ENCODE measurements at places on chromosomes 7 and 10.

DNA sequence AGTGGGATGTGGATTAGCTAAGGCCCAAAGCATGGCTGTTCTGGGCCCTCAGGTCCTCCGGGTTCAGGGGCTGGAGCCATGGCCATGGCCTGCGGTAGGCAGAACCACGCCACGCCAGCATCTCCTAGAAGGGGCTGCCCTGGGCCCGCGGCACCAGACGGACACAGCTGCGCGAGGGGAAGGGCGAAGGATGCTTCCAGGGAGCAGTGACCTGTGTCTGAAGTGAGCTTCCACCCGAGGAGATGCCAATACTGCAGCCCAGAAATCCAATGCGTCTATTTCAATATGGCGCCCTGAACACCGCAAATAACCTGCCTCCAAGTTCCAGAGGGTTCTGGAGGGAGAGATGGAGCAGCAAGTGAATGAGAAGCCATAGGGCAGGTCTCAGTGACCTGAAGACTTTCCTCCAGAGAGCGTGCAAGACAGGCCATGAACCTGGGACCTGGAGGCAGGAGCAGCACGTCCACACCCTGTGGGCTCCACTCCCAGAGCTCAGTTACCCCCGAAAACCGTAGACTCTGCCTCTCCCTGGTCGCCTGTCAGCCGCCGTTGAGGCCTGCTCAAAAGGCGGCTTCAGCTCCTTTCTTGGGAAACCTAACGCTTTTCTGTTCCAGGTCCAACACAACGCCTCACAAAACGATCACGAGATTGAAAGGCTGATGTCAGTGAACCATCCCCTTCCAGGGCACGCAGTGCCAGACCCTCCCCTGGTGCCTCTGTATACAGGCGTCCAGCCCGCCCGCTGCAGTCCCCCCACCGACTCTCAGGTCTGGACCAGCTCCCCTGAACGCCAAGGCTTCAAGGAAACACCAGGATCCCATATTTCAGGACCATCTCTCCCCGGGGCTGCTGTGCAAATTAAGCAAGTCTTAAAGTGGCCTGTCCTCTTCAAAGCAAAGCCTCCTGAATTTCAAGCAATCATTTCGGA, 37.4 kb downstream of the AMZ1 start:
- no peaks in the 10 kb centered on the region for H3K27me3 ChIP-seq
- H3K27ac ChIP-seq, result no peak overlapping the region
- H3K4me1 ChIP-seq, result peaks cover 34% of the 10 kb centered on the region

DNA sequence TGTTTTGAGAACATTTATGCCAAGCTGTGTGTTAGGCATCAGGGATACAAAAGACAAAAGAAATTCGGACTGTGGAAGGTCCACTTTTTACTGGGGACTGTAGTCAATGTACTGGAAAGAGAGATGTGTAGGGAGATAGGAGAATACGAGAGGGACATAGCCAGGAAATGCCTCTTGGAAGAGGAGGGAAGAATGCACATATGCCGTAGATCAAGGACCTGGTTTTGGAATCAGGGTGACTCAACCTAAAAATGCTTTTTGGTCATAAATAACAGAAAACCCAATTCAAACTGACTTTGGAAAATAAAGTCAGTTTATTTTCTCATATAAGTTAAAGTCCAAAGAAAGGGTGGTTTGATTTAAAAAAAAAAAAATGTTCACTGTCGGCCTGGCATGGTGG, 140.3 kb upstream of the TCF7L2 start:
- no peak for DNase-seq
- peaks cover 27% of the 10 kb centered on the region for H3K4me1 ChIP-seq
- no peaks in the 10 kb centered on the region for H3K27me3 ChIP-seq
- H3K27ac ChIP-seq, result no peak overlapping the region
- no peak overlapping the region for H3K4me3 ChIP-seq
- peaks cover under 1% of the 10 kb centered on the region for H3K36me3 ChIP-seq

GRCh38 chr7:130430115-130430514, 10.7 kb downstream of the CEP41 start:
- H3K27me3 ChIP-seq, result no peaks in the 10 kb centered on the region
- peaks cover 28% of the 10 kb centered on the region for H3K4me1 ChIP-seq
- no peak overlapping the region for H3K4me3 ChIP-seq
- peak overlapping the region; percentile 90 for H3K27ac ChIP-seq
- DNase-seq, result no peak

GRCh38 chr7:11155883-11156282, 182.2 kb downstream of the PHF14 start:
- no peaks in the 10 kb centered on the region for H3K27me3 ChIP-seq
- peak; percentile 65 for DNase-seq
- no peak overlapping the region for H3K27ac ChIP-seq
- H3K4me3 ChIP-seq, result no peak overlapping the region

GRCh38 chr7:98641646-98642500, 24.8 kb downstream of the NPTX2 start:
- H3K27ac ChIP-seq, result peak overlapping the region; percentile 86
- H3K4me1 ChIP-seq, result peaks cover 16% of the 10 kb centered on the region
- no peaks in the 10 kb centered on the region for H3K36me3 ChIP-seq
- DNase-seq, result peak; percentile 90
- no peaks in the 10 kb centered on the region for H3K27me3 ChIP-seq

GRCh38 chr7:157355784-157356511, 19.1 kb downstream of the DNAJB6 start:
- H3K27me3 ChIP-seq, result no peaks in the 10 kb centered on the region
- H3K36me3 ChIP-seq, result peaks cover 14% of the 10 kb centered on the region
- peak overlapping the region; percentile 44 for H3K27ac ChIP-seq
- H3K4me3 ChIP-seq, result no peak overlapping the region
- peak; percentile 40 for DNase-seq

GRCh38 chr7:148847815-148848734, 36.0 kb downstream of the EZH2 start:
- peaks cover 2% of the 10 kb centered on the region for H3K4me1 ChIP-seq
- no peaks in the 10 kb centered on the region for H3K36me3 ChIP-seq
- H3K27ac ChIP-seq, result no peak overlapping the region
- DNase-seq, result no peak
- H3K27me3 ChIP-seq, result no peaks in the 10 kb centered on the region

- no peak for DNase-seq
- H3K27ac ChIP-seq, result no peak overlapping the region
- no peak overlapping the region for H3K4me3 ChIP-seq
- H3K27me3 ChIP-seq, result no peaks in the 10 kb centered on the region
Observed at GRCh38 chr10:4102802-4103344, 317.9 kb upstream of the KLF6 start.

DNA sequence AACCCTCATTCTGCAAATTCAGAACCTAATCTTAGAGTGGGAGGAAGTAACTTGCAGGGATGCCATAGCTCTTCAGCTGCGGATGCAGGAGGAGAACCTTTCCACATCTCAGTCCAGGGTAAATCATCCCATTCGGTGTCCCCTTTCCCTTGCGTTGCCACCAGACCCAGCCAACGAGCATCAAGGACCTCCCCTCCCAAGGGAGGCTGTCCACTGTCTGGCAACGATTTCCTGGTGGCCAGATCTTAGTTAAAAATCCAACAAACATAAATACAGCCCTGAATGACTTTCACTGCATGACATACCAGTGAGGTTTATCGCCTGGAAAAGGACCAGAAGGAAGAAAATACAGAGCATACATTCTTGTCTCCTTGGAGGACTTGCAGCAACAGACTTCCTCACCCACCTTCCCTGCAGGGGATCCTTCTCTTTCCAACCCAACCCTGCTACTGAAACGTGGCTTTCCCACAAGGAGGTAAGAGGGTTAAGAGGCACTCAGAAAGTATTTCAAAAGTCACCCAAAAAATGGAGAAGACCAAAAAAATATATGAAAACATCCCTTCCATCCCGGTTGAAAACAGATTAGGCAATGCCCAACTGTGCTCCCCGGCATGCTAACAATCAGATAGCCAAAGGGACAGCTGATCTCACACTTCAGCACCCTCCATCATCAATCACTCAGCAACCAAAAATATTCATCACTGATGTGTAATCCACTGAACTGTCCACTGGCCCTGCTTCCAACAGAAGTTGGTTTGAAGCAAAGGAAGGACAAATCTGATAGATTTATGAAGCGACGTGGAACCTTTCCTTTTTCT, 206.6 kb downstream of the TNS3 start:
- H3K4me1 ChIP-seq, result peaks cover 46% of the 10 kb centered on the region
- no peaks in the 10 kb centered on the region for H3K27me3 ChIP-seq
- H3K4me3 ChIP-seq, result no peak overlapping the region
- DNase-seq, result no peak

DNA sequence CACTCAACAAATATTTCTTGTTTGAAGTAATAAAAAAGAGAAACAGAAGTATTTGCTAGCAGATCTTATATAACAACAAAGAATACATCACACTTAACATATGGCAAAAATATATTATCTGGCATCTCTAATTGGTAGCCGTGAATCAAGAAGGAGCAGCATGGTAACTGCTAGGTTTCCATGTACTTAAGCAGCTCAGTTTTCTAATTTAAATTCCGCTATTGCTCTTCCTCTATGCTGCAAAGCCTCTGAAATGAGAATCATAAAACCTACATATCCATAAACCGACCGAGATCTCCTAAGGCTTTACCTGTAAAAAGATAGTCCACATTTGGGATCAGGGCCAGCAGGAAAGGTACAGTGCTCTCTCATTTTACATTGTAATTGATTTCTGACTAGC, 76.6 kb upstream of the PTPRZ1 start:
- DNase-seq, result no peak
- no peaks in the 10 kb centered on the region for H3K27me3 ChIP-seq
- no peaks in the 10 kb centered on the region for H3K4me1 ChIP-seq
- H3K27ac ChIP-seq, result no peak overlapping the region
- H3K36me3 ChIP-seq, result no peaks in the 10 kb centered on the region
- H3K4me3 ChIP-seq, result no peak overlapping the region

- no peak overlapping the region for H3K27ac ChIP-seq
- no peaks in the 10 kb centered on the region for H3K4me1 ChIP-seq
- H3K4me3 ChIP-seq, result no peak overlapping the region
- H3K27me3 ChIP-seq, result no peaks in the 10 kb centered on the region
- no peak for DNase-seq
- H3K36me3 ChIP-seq, result no peaks in the 10 kb centered on the region
Observed at GRCh38 chr10:96691761-96692160, 28.6 kb downstream of the PIK3AP1 start.

GRCh38 chr10:104639590-104640338, 1.3 kb upstream of the SORCS3 start:
- H3K27ac ChIP-seq, result no peak overlapping the region
- H3K4me3 ChIP-seq, result no peak overlapping the region
- peaks cover 5% of the 10 kb centered on the region for H3K4me1 ChIP-seq
- peaks cover 67% of the 10 kb centered on the region for H3K27me3 ChIP-seq

DNA sequence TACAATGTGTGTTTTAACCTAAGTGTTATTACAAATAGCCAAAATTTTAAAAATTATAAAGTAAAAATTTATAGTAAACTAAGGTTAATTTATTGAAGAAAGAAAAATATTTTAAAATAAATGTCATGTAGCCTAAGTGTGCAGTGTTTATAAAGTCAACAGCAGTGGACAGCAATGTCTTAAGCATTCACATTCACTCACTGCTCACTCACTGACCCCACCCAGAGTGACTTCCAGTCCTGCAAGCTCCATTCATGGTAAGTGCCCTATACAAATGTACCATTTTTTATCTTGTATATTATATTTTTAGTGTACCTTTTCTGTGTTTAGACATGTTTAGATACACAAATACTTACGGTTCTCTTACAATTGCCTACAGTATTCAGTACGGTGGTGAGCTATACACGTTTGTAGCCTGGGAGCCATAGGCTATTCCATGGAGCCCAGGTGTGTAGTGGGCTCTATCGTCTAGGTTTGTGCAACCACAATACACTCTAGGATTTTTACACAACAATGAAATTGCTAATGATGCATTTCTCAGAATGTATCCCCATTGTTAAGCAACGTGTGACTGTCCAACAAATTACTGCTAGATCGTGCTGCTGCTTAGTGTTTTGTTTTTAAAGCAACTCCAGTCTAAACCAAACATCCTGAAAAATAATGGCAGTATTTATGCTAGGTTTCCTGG, 108.9 kb upstream of the NAMPT start:
- no peaks in the 10 kb centered on the region for H3K36me3 ChIP-seq
- H3K4me1 ChIP-seq, result no peaks in the 10 kb centered on the region
- no peak overlapping the region for H3K4me3 ChIP-seq
- no peak for DNase-seq

DNA sequence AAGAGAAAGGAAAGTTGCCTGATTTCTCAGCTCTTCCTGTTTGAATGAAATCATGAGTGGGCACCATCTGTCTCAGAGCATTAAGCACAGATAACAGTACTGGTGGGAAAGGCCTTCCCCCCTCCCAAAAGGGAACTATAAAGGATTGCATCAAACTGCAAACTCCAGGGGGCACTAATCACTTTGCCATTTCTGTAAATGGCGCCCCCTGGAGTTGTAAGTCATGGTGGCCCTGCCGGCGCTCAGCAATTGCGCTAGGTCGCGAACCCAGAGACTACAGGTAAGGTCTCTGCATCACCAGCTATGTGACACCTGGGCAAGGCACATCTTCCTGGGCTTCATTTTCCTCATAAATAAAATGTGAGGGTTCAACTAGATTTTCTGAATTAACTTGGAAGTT, 11.1 kb downstream of the LRRC4 start:
- no peak overlapping the region for H3K4me3 ChIP-seq
- no peaks in the 10 kb centered on the region for H3K27me3 ChIP-seq
- H3K4me1 ChIP-seq, result peaks cover 11% of the 10 kb centered on the region
- no peak for DNase-seq

DNA sequence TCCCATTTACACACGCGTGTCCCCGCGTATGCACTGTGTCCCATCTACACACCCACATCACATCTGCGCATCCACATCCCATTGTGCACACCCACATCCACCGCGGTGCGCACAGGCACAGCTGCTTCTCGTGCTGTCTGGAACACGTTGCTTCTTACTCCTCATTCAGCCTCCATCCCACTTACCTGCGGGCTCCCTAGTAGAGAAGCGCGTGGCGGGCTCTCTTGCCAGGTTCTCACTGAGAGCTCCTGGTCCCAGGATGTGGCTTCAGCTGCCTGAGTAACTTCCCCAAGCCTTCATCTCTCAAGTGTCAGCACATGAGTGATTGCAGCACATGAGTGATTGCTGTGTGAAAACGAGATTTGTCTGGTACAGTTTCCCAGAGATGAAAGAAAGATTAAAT, 117.8 kb downstream of the TRRAP start:
- H3K27me3 ChIP-seq, result no peaks in the 10 kb centered on the region
- no peak for DNase-seq
- H3K4me1 ChIP-seq, result no peaks in the 10 kb centered on the region
- H3K36me3 ChIP-seq, result peaks cover 79% of the 10 kb centered on the region

- peaks cover 3% of the 10 kb centered on the region for H3K36me3 ChIP-seq
- no peak overlapping the region for H3K27ac ChIP-seq
- peaks cover 13% of the 10 kb centered on the region for H3K27me3 ChIP-seq
- peaks cover 21% of the 10 kb centered on the region for H3K4me1 ChIP-seq
- no peak for DNase-seq
- peak overlapping the region; percentile 53 for H3K4me3 ChIP-seq
Observed at GRCh38 chr10:131982185-131982756, 548 bp upstream of the BNIP3 start.

DNA sequence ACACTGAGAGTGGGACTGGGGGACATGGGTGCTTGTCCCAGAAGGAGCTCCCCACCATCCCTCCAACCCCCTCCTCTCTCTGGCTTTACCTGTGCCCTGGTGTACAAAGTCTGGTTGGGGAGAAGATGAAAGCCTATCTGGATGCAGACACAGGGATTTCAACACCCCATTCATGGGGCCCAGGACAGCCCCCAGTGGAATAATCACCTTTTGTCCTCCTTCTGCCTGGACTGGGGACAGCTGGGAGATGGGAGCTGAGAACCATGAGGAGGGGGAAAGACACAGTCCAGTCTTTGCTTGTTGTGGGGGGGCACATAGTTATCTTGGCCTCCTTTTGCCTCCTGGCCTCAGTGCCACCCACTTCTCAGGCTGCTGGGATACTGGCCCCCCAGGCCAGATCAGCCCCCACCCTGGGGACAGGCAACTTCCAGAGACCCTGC, 1.4 kb downstream of the SSC4D start:
- H3K27ac ChIP-seq, result no peak overlapping the region
- no peak overlapping the region for H3K4me3 ChIP-seq
- no peaks in the 10 kb centered on the region for H3K27me3 ChIP-seq
- no peaks in the 10 kb centered on the region for H3K4me1 ChIP-seq

Measured in muscle of leg (tissue), 16 donors.